ENCODE measurements at places on chromosomes 16 and 17.

DNA sequence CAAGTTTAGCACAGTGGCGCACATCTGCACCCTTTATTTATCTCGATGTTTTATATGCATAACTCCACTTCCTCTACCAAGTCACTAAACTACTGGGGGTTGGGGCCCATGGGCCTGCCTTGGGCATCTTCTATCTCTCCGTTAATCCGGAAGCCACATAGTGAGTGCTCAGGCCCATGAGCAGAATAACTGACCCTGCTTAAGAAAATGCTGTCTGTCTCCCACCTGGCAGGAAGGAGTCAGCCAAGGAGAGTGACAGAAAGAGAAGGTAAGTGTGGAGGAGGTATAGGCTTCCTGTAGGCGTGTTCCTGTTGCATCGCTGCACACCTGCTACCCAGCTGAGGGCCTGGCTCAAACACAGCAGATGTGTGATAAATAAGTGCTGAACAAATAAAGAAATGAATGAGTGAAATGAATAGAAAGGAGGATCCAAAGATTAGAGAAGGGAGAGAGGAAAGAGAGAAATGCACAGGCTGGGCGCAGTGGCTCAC is 320.1 kb downstream of the SLC39A11 start:
- DNase-seq, result no peak

DNA sequence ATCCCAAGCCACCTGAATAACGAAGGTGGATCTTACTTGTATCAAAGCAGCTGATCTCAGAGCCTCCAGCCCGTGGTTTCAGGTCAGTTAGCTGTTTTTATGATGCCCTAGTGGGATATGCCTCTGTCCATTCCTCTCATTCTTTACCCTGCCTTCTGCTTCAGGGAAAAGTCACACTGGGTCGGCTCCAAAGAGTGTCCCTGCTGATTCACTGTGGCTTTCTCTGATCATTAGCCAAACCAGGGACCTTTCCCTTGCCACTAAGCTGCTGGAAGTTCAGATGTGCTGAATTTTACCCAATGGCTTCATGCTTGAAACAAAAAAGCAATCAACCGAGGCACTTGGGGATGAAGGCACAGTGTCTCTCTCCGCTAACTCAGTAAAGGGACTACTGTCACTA is 170.2 kb upstream of the SALL1 start:
- no peak for DNase-seq

- no peak for DNase-seq
Observed at GRCh38 chr17:58643147-58643546, 48.7 kb downstream of the TEX14 start.

DNA sequence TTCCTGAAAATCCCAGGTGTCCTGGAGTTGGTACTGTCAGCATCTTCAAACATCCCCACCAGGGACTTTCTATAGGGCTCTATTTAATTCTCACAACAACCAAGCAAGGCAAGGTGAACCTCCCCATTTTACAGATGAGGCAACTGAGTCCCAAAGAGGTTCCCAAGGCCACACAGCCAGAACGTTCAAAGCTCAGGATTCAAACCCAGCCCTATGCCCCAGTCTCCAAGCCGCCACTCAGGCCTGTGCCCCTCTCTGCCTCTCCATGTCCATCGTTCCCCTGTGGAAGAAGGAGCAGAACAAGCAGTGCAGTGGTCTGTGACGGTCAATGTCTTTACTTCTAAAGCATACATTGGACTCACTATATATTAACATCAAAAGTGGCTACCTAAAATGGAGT is 6.1 kb downstream of the ZNF319 start:
- no peak for DNase-seq

DNA sequence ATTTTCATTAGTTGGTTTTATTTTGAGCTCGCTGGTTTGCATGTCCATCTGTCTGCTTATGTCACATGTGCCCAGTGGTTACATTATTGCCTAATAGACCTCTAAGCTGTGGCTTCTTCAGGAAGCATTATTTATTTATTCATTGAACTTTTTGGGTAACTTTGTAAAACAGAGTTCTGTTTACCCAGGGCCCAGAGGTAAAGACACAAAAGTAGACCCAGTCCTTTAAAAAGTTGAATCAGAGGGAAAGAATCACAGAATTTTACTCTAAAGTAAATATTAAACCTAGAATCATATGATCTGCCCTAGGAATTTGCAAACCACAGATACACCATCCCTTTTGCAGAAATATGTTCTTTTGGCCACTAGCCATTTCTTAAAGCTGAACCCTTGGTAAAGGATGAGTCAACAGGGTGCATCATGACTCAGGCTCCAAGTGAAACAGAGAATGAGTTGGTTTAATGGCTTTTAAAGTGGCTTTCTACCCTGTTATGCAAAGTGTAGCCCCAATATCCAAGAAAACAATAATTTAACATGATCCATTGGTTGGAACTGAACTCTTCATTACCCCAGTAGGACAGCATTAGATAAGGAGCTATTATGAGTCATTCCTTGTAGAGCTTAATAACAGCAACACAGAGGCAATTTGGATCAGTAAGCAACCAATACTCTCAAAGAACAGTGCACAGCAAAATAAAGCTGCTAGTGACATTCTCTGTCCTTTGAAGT is 236.3 kb downstream of the KCNJ2 start:
- peak; percentile 64 for DNase-seq

- no peak for DNase-seq
Observed at GRCh38 chr16:11280616-11281522, at the start of gene PRM1. Gene PRM1 (minus strand): TSS chr16:11281330. CDS start chr16:11281238, 92 bp downstream.

DNA sequence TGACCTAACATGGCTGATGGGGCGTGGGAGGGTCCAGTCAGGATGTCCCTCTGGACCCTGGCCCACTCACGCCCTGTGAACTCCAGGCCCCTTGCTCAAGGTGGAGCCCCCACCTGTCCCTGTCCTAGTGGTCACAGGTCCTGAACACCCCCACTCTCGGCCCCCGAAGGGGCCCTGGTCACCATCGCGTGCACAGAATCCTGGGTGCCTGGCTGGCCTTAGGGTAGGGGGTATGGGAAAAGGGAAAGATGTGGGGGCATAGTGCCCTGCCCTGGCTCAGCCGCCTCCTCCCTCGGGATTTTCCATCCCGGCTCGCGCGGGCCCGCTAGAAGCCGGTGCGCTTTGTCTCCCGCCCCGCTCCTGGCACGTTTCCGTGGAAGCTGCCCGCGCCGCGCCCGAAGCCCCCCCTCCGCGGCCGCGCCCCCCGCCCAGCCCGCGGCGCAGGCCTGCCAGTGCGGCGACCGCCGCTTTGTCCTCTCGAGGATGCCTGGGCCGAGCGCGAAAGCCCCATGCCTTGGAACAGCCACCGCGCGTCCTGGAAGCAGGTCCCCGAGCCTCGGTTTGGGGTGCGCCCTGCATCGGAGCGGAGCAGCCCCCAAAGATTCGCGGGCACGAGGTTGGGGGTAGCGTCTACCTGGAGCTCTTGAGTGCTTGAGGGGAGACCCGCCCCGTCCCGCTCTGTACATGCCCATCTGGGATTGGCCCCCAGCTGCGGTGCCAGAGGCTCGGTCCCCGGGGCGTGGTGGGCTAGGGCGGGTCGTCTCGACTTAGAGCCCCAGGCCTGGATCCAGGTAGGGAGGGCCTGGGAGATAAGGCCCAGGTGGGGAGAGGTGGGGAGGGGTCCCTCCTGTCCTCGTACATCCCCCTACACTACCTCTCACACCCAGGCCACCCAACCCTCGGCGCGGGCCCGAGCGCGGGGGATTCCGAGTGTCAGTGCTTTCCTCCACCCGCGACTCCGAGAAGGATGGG is 1.3 kb downstream of the SMPD3 start:
- no peak for DNase-seq

- DNase-seq, result peak; percentile 38
Observed at GRCh38 chr16:51524555-51525373, 373.7 kb upstream of the SALL1 start.

GRCh38 chr16:52572656-52573055 is 25.7 kb upstream of the TOX3 start:
- no peak for DNase-seq

DNA sequence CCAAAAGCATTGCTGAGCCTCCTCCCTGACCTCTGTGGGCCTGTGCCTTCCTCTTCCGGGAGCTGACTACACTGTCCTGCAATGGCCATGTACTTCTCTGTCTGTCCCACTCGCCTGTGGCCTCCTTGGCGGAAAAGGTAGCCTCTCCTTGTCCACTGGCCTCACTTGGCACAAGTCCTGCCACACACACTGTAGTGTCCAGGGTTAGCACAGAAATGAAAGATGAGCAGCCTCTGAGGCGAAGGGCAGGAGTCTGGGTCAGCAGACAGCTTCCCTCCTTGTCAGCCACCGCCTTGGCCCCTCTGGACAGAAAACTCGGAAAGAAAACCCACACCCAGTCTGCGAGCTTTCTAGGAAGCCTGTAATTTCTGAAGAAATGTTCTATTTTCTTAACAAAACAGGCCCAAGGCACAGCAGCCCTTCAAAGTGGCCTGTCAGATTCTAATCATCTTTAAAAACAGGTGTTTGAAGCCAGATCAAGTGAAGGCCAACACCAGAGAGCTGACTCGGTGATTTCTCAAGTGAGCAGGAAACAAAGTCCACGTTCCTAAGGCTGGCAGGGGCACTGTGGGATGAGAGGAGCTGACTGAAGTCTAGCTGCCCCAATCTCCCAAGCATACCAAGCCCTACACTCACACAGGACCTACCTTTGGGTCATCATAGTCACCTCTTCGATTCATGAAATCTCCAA is 67.2 kb downstream of the GTF3C1 start:
- no peak for DNase-seq

- DNase-seq, result no peak
Observed at GRCh38 chr17:7217113-7217987, 2.3 kb downstream of the DLG4 start.

GRCh38 chr16:1812732-1813163 is 13.9 kb downstream of the HAGH start:
- DNase-seq, result peak; percentile 14

- peak; percentile 95 for DNase-seq
Observed at GRCh38 chr17:40953881-40954280, 12.9 kb downstream of the KRT39 start.

DNA sequence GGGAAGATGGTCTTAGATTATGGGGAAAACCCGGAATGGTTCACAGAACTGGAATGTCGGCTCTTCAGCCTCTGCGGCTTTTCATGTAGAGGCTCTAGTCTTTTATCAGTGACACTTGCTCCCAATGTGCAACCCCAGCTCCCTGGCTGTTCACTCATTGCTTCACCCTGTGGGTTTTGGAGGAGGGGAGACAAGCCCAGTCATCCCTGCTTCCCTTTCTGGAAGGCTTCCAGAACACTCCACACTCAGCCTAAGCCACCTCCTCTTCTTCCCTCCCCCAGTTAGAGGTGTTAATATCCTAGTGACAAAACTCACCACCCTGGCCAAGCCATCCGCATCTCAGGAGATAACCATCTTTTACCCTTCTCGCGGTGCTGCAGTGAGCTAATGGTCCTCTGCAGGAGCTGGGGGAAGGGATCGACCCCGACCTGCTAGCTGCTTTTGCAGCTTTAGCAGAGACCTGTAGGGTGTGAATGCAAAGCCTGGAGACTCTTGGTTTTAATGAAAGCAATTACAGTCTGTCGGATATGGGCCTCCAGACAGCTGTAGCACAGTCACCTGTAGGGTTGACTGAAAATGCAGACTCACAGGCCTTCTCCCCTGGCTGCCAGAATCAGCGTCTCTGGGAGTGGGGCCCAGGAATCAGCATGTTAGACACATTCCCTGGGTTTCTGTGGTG is 24.3 kb upstream of the LASP1NB start:
- DNase-seq, result peak; percentile 94

DNA sequence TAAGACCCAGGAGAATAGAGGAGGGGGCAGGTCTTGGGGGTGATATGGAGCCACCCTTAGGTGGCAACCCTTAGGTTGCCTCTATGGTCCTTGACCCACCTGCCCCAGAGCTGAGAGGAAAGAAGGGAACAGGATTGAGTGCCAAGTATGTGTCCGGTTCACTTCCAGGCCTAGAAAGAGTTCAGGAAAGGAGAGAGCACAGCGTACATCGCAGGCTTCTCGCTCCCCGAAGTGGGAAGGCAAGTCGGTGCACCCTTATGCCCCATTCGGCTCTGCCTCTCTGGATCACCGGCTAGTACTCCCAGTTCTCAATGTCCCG is 631 bp downstream of the SP6 start:
- DNase-seq, result no peak

- DNase-seq, result no peak
Observed at GRCh38 chr17:61695779-61696337, 104.8 kb upstream of the NACA2 start.

- DNase-seq, result no peak
Observed at GRCh38 chr17:27520491-27521185, 64.4 kb downstream of the KSR1 start.

DNA sequence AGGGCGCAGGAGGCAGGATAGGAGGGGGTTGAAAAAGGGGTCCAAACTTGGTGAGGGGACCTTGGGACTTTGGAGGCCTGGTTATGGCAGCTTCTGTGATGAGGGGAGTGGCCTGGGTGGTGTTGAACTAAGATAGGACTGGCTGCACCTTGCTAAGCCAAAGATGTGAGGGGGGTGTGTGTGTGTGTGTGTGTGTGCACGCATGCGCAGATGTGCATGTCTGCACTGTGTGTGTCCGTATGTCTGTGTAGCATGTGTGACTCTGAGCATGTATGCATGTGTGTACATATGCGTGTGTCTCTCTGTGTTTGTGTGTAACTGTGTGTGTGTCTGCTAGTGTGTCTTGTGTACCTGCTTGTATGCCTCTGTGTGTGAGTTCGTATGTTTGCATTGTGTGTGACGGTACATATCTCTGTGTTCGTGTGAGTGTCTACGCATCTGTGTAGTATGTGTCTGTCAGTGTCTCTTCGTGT is 4.1 kb downstream of the SLC16A5 start:
- no peak for DNase-seq

GRCh38 chr17:31433091-31433790 is 41.8 kb downstream of the RAB11FIP4 start:
- no peak for DNase-seq

Measured in AG09309 (cell line).